Spleen (tissue), 13 donors: ENCODE measurements at places on chromosomes 6 and 20. TPM values are rescaled to one million over a fixed set of nuclear protein-coding genes. Genes with fewer than 3 reads are reported as not detected.

GRCh38 chr6:157978021-157978783 is 3.5 kb upstream of the SYNJ2 start:
- H3K36me3 ChIP-seq, result no peaks in the 10 kb centered on the region
- peaks cover 16% of the 10 kb centered on the region for H3K27me3 ChIP-seq
- no peak overlapping the region for H3K4me3 ChIP-seq
- no peak for DNase-seq

DNA sequence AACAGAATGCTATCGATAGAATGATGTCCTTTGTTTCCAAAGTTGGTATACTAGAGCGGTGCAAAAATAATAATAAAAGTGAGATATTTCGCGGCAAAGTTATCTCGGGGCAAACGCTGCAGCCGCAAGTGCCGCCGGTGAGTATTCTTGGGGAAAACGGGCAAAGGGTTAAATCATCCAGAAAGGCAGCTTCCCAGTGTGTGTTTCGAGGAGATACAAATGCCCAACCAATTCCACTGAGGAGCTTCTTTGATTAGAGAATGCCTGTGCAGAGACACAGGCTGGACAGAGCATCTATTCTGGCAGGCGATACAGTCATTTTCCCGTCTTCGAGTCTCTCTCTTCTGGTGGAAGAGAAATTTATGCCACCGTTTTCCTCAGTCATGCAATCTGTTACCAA is 58.0 kb upstream of the MPC1 start:
- H3K36me3 ChIP-seq, result peaks cover 4% of the 10 kb centered on the region
- no peak for DNase-seq
- peaks cover 5% of the 10 kb centered on the region for H3K27me3 ChIP-seq
- no peak overlapping the region for H3K4me3 ChIP-seq
- H3K27ac ChIP-seq, result no peak overlapping the region

DNA sequence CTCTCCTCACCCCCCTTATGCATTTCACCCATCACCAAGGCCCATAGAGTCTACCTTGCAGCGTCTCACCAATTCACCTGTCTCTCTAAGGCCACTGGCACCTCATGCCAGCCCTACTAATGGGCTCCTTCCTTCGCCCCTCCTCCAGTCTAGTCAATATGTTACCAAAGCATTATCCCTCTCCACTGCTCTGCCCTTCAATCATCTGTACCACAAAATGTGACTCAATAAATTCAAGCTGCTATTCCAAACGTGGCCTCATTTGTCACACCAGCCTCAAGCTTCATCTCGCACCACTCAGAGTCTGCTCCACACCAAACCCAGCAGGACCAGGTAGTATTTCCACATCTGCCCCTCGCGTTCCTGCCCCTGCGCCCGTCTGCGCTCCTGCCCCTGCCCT is 21.8 kb upstream of the RPS6KA2 start:
- no peaks in the 10 kb centered on the region for H3K36me3 ChIP-seq
- H3K27ac ChIP-seq, result no peak overlapping the region
- no peak overlapping the region for H3K4me3 ChIP-seq
- no peaks in the 10 kb centered on the region for H3K27me3 ChIP-seq

- no peaks in the 10 kb centered on the region for H3K27me3 ChIP-seq
- no peaks in the 10 kb centered on the region for H3K4me1 ChIP-seq
- DNase-seq, result no peak
- H3K27ac ChIP-seq, result no peak overlapping the region
Observed at GRCh38 chr6:132725947-132726607, 12.2 kb upstream of the VNN1 start.

- H3K4me3 ChIP-seq, result no peak overlapping the region
- H3K4me1 ChIP-seq, result no peaks in the 10 kb centered on the region
- no peak for DNase-seq
- no peak overlapping the region for H3K27ac ChIP-seq
- H3K36me3 ChIP-seq, result no peaks in the 10 kb centered on the region
Observed at GRCh38 chr6:119738425-119738824, 388.9 kb upstream of the MAN1A1 start.

DNA sequence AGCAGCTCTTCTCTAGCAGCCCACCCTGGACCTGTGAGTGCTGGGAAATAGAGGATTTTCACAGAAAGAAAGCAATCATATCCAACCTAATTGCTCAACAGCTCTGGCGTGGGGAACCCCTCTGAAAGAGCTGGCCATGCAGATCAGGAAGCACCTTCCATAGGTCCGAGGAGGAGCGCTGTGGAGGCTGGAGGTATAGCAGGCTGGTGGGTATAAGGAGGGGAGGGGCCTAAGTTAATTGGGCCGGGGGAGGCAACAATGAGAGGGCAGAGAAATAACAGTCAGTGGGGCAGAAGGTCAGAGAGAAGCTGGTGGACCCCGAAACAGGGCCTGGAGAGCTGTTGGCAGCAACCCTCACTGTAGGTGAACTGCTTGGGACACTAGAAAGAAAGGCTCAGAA is 40.8 kb downstream of the SNRNP48 start:
- H3K4me1 ChIP-seq, result no peaks in the 10 kb centered on the region
- no peak overlapping the region for H3K4me3 ChIP-seq
- no peaks in the 10 kb centered on the region for H3K27me3 ChIP-seq
- H3K27ac ChIP-seq, result no peak overlapping the region
- H3K36me3 ChIP-seq, result no peaks in the 10 kb centered on the region
- no peak for DNase-seq

DNA sequence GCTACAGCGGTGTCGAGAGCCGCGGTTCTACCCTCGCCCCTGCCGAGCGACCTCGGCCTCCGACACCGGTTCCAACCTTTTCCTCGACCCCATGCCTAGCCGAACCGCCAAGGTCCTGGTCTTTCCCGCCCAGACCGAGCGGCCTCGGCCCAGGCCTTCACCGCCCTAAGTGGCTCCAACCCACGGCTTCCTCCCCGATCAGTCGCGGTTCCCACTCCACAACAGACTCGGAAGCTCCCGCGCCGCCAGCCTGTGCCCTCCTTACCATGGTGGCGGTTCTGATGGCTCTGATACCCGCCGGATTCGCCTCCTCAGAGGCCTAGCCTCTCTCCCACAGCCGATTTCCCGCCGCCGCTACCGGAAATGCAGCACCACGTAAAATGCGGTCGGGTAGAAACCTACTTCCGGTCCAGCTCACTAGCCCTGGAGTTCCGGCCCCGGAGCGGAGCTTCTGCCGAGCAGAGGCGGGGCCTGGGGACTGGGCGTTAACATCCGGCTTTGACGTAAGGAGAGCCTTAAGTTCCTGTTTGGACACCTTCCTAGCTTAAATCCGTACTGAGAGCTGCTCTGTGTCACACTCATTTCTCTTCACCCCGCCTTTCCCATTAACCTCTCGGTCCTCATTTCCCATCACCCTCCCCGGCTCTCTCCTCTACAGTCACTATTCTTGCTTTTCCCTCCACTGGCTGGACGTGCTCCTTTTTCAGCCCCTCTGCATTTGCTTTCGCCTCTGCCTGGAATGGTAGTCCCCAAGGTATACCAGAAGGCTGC is at the start of gene SNRPB:
TSS of gene SNRPB (minus strand) at position 367 of the 771 bp plus-strand sequence. CDS start at position 268, 99 bp downstream.
- peak within 1 kb of the TSS; percentile 97 for H3K27ac ChIP-seq
- peak; percentile 99 for DNase-seq
- peak within 1 kb of the TSS; percentile 63 for H3K4me3 ChIP-seq
- peaks cover 25% of the 10 kb centered on the region for H3K36me3 ChIP-seq
- no peaks in the 10 kb centered on the region for H3K27me3 ChIP-seq

C6orf15 gene
- not detected for total RNA-seq

- no peak for DNase-seq
- no peak overlapping the region for H3K4me3 ChIP-seq
- peaks cover 6% of the 10 kb centered on the region for H3K27me3 ChIP-seq
Observed at GRCh38 chr20:3102575-3103368, 18.2 kb upstream of the AVP start.
